ENCODE measurements at places on chromosomes 1 and 21. TPM values are rescaled to one million over a fixed set of nuclear protein-coding genes. Genes with fewer than 3 reads are reported as not detected.

GRCh38 chr21:33674226-33674625, 31.9 kb downstream of the ITSN1 start:
- no peak for DNase-seq
- no peaks in the 10 kb centered on the region for H3K27me3 ChIP-seq
- no peak overlapping the region for H3K4me3 ChIP-seq
- H3K27ac ChIP-seq, result no peak overlapping the region
- H3K4me1 ChIP-seq, result no peaks in the 10 kb centered on the region

GRCh38 chr1:247286134-247286670, 30.3 kb downstream of the VN1R5 start:
- H3K36me3 ChIP-seq, result no peaks in the 10 kb centered on the region
- no peak for DNase-seq
- H3K27ac ChIP-seq, result no peak overlapping the region
- H3K4me1 ChIP-seq, result no peaks in the 10 kb centered on the region
- no peak overlapping the region for H3K4me3 ChIP-seq

GRCh38 chr1:94275083-94275482, 37.7 kb upstream of the ARHGAP29 start:
- H3K36me3 ChIP-seq, result no peaks in the 10 kb centered on the region
- no peaks in the 10 kb centered on the region for H3K4me1 ChIP-seq
- no peak overlapping the region for H3K27ac ChIP-seq
- peaks cover 6% of the 10 kb centered on the region for H3K27me3 ChIP-seq
- H3K4me3 ChIP-seq, result no peak overlapping the region

Gene CLCA1
- total RNA-seq, result not detected

Gene HCRTR1
- total RNA-seq, result not detected

GRCh38 chr1:24904731-24905354, 25.2 kb downstream of the RUNX3 start:
- H3K4me1 ChIP-seq, result peaks cover 76% of the 10 kb centered on the region
- no peaks in the 10 kb centered on the region for H3K27me3 ChIP-seq
- no peak for DNase-seq
- H3K27ac ChIP-seq, result no peak overlapping the region

Gene GIPC2
- not detected for total RNA-seq

Gene FAM110D
- not detected for total RNA-seq

DNA sequence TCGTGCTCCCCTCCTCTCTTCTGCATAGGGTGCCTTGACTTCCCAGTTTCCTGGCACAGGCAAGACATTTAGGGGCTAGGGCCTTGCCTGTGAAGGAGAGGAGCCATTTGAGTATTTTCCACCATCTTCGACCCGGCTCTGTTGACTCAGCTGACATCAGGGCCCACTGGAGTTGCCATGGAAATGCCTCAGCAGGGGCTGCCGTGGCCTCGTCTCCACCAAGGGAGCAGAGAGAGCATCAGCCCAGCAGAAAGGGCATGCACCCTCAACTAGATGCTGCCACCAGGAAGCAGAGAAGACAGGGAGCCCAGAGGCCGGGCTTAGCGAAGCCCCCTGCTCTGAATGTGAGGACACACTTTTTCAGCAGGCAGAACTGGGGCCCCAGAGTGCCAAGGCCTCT, 101.9 kb upstream of the ACTL8 start:
- H3K27ac ChIP-seq, result no peak overlapping the region
- H3K4me3 ChIP-seq, result no peak overlapping the region

- no peak overlapping the region for H3K4me3 ChIP-seq
- no peaks in the 10 kb centered on the region for H3K27me3 ChIP-seq
- DNase-seq, result no peak
- H3K4me1 ChIP-seq, result no peaks in the 10 kb centered on the region
These were observed 47.4 kb downstream of the CAMTA1 start for GRCh38 chr1:6832531-6833188.

- H3K27ac ChIP-seq, result no peak overlapping the region
- no peaks in the 10 kb centered on the region for H3K36me3 ChIP-seq
- no peak overlapping the region for H3K4me3 ChIP-seq
- H3K4me1 ChIP-seq, result peaks cover 14% of the 10 kb centered on the region
- no peak for DNase-seq
These were observed 6.7 kb upstream of the SAMD11 start for GRCh38 chr1:917076-917459.

DNA sequence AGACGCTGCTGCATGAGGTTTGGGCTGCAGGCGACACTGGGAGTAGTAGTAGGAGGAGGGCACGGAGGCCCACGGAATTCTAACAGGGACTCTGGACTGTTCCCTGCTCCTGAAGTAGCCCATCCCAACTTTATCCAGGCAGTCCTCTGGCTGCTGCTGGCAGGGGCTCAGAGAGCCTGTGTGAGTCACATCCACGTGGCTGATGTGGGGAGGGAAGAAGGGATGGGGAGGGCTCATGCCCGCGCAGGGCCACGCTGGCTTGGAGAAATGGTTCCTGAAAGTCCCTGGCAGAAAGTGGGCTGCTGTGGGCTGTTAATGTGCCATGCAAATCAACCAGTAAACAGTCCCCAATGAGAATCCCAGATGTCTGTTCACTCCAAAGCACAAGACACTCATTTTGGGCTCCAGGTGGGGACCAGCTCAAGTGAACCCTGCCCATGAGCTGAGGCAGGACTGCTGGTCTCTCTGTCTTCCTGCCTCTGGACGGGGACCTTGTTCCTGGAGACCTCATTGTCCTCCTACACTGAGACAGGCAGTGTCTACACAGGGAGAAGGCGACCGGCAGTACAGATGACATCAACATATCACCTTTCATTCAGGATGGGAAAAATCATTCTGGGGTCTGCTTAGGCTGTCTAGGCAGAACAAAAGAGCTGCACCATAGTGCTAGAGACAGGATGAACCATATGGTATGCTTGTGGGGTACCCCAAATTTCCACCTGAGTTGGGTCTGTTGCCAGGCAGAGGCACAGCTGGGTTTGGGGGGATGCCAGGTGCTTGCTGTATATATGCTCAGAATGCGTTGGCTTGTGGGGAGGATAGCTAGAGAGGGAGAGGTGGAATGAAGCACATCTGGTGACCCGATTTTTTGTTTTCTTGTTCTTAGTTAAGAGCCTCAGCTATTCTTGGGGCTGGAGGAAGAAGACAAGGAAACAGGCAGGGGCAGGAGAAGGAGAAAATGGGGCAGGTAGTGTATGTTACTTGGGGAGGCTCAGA, 57.9 kb upstream of the FMOD start:
- H3K36me3 ChIP-seq, result no peaks in the 10 kb centered on the region
- H3K4me3 ChIP-seq, result no peak overlapping the region
- no peaks in the 10 kb centered on the region for H3K4me1 ChIP-seq
- DNase-seq, result no peak

- H3K27ac ChIP-seq, result no peak overlapping the region
- no peak for DNase-seq
- no peaks in the 10 kb centered on the region for H3K36me3 ChIP-seq
- no peak overlapping the region for H3K4me3 ChIP-seq
- H3K27me3 ChIP-seq, result peaks cover 5% of the 10 kb centered on the region
- no peaks in the 10 kb centered on the region for H3K4me1 ChIP-seq
These were observed 217.0 kb upstream of the FAM78B start for GRCh38 chr1:166383635-166384346.

Gene OLFML2B
- 0.08 TPM for total RNA-seq

Gene CHIA
- total RNA-seq, result not detected

DNA sequence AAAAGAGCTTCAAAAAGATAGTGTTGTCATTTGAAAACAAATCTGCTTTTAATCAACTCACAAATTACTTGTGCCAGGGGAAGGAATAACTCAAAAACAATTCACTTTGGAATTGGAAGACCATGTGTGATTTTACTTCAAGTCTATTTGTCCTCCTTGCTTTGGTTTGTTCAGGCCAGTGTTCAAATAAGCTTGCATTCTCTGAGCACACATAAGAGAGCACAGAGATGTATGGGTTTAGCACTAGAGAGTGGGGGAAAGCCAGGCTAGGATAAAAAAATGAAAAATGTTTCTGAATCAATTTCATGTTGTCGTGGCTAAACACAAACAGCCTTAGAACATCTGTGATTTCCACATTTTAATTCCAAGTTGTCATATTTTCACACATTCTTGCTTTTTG, 325.7 kb upstream of the LYPLAL1 start:
- H3K27ac ChIP-seq, result no peak overlapping the region
- no peaks in the 10 kb centered on the region for H3K36me3 ChIP-seq
- DNase-seq, result no peak
- H3K27me3 ChIP-seq, result no peaks in the 10 kb centered on the region

Gene LCE1F
- not detected for total RNA-seq

GRCh38 chr1:99627615-99628014, 18.3 kb upstream of the PALMD start:
- no peak overlapping the region for H3K27ac ChIP-seq
- no peaks in the 10 kb centered on the region for H3K36me3 ChIP-seq
- H3K27me3 ChIP-seq, result no peaks in the 10 kb centered on the region
- no peaks in the 10 kb centered on the region for H3K4me1 ChIP-seq
- no peak overlapping the region for H3K4me3 ChIP-seq

Gene TGFB2
- total RNA-seq, result 0.11 TPM

Gene OR10T2
- total RNA-seq, result not detected

DNA sequence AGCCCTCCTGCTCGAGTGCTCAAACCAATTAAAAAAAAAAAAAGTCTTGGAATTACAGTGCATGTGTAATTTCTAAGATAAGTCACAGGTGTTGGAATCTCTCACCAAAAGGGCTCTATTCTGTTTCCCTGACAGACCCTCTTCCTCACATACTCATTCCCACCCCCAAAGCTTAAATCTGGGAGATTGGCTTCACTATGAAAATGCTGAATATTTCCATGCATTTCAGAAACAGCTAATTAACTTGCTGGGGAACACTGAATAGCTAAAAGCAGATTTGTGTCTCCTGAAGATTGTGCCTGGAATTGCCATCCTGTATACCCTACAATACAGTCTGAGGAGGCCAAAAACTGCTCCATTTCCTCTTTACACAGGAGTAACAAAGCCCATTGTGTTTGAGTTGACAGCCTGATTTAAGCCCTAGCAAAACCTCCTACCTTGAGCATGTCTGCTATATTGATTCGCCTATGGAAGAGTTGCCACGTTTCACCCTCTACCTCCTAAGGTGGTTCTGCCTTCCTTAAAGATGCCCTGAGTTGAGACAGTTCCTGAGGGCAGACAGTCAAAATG, 1.4 kb upstream of the PIK3R3 start:
- no peak overlapping the region for H3K27ac ChIP-seq
- H3K4me3 ChIP-seq, result peak overlapping the region; percentile 91
- DNase-seq, result no peak
- H3K4me1 ChIP-seq, result peaks cover 23% of the 10 kb centered on the region
- peaks cover 19% of the 10 kb centered on the region for H3K27me3 ChIP-seq
